Neuronal stem cell (in vitro differentiated cells): ENCODE measurements at places on chromosomes 6 and 20.

- no peaks in the 10 kb centered on the region for H3K27me3 ChIP-seq
- H3K4me1 ChIP-seq = no peaks in the 10 kb centered on the region
- H3K36me3 ChIP-seq = no peaks in the 10 kb centered on the region
- no peak overlapping the region for H3K4me3 ChIP-seq
Observed at GRCh38 chr6:157264701-157265100, 58.6 kb downstream of the TMEM242 start.

GRCh38 chr6:134046054-134046453, 6.4 kb downstream of the SLC2A12 start:
- H3K4me1 ChIP-seq = peaks cover 9% of the 10 kb centered on the region
- no peak overlapping the region for H3K27ac ChIP-seq
- H3K36me3 ChIP-seq = no peaks in the 10 kb centered on the region
- H3K4me3 ChIP-seq = no peak overlapping the region
- no peaks in the 10 kb centered on the region for H3K27me3 ChIP-seq
- DNase-seq = no peak

- H3K36me3 ChIP-seq = peaks cover 13% of the 10 kb centered on the region
- H3K27me3 ChIP-seq = no peaks in the 10 kb centered on the region
- no peak for DNase-seq
- H3K4me3 ChIP-seq = no peak overlapping the region
Observed at GRCh38 chr6:107622269-107622668, 132.4 kb downstream of the SOBP start.

- H3K4me1 ChIP-seq = no peaks in the 10 kb centered on the region
- H3K27me3 ChIP-seq = no peaks in the 10 kb centered on the region
- no peak overlapping the region for H3K4me3 ChIP-seq
Observed at GRCh38 chr6:138001750-138002349, 105.4 kb downstream of the PERP start.

DNA sequence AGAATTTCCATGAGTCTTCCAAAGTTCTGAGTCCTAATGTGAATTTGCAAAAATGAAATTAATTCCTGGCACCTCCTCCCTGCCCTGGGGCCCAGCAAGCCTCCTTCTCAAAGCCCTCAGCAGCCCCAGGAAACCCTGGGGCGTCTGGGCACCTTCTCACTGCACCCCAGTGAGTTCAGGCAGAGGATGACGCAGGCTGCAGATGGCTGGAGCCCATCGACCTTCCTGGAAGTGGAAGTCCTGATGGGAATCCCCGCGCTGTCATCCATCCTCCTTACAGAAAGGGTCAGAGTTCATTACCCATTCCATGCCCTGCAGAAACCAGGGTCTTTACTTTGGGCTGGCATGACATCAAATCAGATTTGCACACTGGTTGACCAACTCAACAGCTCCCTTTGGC, 31.6 kb downstream of the DLL1 start:
- no peaks in the 10 kb centered on the region for H3K36me3 ChIP-seq
- DNase-seq = no peak
- no peak overlapping the region for H3K27ac ChIP-seq
- H3K27me3 ChIP-seq = no peaks in the 10 kb centered on the region
